ENCODE measurements at places on chromosomes 13 and 19. TPM values are rescaled to one million over a fixed set of nuclear protein-coding genes. Genes with fewer than 3 reads are reported as not detected.

DNA sequence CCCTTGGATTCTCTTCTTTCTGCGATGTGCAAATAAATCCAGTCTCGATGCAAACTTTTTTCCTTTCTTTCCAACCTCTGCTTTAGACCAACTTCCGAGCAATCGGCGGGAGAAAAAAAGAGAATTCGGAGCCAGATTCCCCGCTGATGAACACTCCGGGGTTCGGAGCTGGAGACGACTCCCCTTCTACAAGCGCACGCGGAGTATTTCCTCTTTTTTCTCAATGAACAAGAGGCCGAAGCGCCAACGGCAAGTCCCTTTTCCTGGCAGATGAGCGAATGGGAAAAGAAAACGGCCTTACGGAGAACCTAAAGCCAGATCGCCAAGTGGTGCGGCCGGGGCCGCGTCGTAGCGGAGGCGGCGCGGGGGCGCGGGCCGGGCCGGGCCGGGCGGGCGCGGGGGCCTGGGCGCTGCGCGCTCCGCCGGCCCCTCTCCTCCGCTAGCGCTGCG lies 250 bp downstream of the SPRY2 start:
- H3K27ac ChIP-seq: peak overlapping the region; percentile 97
- H3K36me3 ChIP-seq: no peaks in the 10 kb centered on the region
- peak overlapping the region; percentile 86 for H3K4me3 ChIP-seq
- no peaks in the 10 kb centered on the region for H3K4me1 ChIP-seq
- DNase-seq: no peak

- no peaks in the 10 kb centered on the region for H3K36me3 ChIP-seq
- no peak overlapping the region for H3K4me3 ChIP-seq
- DNase-seq: no peak
Observed at GRCh38 chr13:90246687-90247345, 1100.7 kb upstream of the MIR17HG start.

- H3K27ac ChIP-seq: no peak overlapping the region
- no peaks in the 10 kb centered on the region for H3K27me3 ChIP-seq
- H3K4me1 ChIP-seq: no peaks in the 10 kb centered on the region
- no peak overlapping the region for H3K4me3 ChIP-seq
- DNase-seq: no peak
- no peaks in the 10 kb centered on the region for H3K36me3 ChIP-seq
Observed at GRCh38 chr19:42099336-42099925, 23.5 kb downstream of the ZNF574 start.

DNA sequence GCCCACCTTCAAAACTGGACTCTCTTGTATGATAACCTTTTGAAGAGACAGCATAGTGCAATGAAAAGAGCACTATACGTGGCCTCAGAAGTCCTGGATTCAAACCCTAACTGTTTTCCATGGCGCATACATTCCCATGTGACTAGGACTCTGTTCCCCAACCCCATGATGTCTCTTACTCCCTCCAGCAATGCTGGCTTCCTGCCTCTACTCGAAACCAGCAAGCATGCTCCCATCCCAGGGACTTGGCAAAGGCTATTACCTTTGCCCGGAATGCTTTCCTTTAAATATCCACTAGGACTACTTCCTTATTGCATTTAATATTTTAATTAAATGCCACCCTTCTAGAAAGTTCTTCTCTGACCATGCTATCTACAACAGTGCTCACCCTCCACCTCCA lies 75.1 kb downstream of the CYSLTR2 start:
- no peak overlapping the region for H3K4me3 ChIP-seq
- no peak for DNase-seq
- H3K27ac ChIP-seq: no peak overlapping the region
- H3K27me3 ChIP-seq: no peaks in the 10 kb centered on the region
- no peaks in the 10 kb centered on the region for H3K4me1 ChIP-seq

DNA sequence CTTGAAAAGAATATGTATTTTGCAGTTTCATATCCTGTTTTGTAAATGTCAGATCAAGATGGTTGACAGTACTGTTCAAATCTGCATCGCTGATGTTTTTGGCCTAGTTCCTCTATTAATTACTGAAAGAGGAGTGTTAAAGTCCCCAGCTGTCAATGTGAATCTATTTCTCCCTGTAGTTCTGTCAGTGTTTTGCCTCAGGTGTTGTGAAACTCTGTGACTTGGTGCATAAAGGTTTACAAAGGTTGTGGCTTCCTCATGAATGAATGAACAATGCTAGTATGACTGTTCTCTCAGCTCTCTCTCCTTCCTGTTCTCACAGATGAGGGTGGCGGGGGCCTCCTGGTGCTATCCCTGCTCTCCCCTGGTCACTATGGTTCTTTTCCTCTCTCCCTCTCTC lies 142.4 kb downstream of the MYCBP2 start:
- H3K27ac ChIP-seq: no peak overlapping the region
- no peak overlapping the region for H3K4me3 ChIP-seq
- H3K4me1 ChIP-seq: no peaks in the 10 kb centered on the region
- DNase-seq: no peak
- no peaks in the 10 kb centered on the region for H3K27me3 ChIP-seq

DNA sequence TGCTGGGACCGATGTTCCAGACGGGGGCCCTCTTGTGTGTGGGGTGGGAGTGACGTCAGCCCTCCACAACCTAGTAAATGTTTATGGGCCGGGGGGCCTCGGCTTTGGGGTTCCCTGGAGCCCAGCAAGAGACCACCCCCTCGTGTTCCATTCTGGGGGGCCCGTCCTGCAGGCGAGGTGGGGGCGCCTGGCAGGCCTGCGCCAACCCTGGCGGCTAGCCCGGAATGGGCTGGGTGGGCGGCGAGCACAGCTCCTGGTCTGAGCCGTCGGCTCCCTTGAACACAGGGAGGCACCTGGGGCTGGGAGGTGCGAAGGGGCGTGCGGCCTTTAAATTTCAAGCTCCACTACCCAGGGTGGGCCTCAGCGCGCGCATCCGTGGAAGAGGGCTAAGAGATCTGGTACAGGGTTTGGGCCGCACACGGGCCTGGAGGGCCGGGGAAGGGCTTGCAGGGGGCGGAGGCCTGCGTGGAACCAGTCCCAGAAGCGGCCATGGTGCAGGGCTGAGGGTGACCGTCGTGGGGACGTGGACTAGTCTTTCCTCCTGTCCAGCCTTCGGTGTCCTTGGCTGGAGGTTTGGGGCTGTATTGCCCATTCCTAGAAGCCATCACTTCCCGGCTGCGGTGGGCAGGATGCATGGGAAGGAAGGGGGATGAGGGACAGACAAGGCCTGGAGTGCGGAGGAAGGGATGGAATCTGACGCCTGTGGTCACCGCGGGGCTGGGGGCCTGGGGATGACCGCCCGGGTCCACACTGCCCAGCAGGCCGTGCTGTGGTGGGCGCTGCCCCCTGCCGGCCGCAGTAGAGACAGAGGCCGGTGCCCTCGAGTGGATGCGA lies 11.4 kb downstream of the NDUFA11 start:
- no peak overlapping the region for H3K27ac ChIP-seq
- no peak for DNase-seq
- no peaks in the 10 kb centered on the region for H3K4me1 ChIP-seq
- H3K27me3 ChIP-seq: no peaks in the 10 kb centered on the region

- no peaks in the 10 kb centered on the region for H3K27me3 ChIP-seq
- H3K36me3 ChIP-seq: no peaks in the 10 kb centered on the region
- H3K4me1 ChIP-seq: peaks cover 5% of the 10 kb centered on the region
- no peak overlapping the region for H3K27ac ChIP-seq
- H3K4me3 ChIP-seq: no peak overlapping the region
Observed at GRCh38 chr13:53054569-53054968, 26.0 kb downstream of the OLFM4 start.

GRCh38 chr19:4909156-4909896 lies at the start of gene UHRF1:
TSS of gene UHRF1 (plus strand) at chr19:4909501. CDS start at chr19:4910886, 1,385 bp downstream.
- no peaks in the 10 kb centered on the region for H3K36me3 ChIP-seq
- peak; percentile 63 for DNase-seq
- no peaks in the 10 kb centered on the region for H3K4me1 ChIP-seq

DNA sequence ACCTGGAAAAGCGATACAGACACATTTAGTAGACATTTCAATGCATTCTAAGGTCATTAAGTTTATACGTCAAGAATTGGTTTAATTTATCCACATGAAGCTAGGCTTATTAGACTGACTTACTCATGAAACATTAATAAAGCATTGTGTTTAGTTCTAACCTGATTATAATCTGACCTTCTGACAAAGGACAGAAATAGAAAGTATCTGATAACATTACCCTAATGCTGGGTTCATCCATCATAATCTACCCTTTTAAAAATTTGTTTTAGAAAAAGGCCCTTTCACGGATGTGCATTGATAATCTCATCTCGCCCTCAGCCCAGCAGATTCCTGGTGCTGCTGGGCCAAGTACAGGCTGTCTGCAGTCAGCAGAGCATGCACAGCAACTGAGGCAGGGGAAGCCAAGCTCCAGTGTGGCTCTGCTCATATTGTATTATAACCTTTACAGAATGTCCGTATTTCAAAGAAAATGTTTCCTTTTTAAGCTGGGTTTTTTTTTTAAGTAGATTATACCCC lies 142.1 kb upstream of the MAB21L1 start:
- no peaks in the 10 kb centered on the region for H3K4me1 ChIP-seq
- no peak overlapping the region for H3K4me3 ChIP-seq
- H3K27ac ChIP-seq: no peak overlapping the region

DNA sequence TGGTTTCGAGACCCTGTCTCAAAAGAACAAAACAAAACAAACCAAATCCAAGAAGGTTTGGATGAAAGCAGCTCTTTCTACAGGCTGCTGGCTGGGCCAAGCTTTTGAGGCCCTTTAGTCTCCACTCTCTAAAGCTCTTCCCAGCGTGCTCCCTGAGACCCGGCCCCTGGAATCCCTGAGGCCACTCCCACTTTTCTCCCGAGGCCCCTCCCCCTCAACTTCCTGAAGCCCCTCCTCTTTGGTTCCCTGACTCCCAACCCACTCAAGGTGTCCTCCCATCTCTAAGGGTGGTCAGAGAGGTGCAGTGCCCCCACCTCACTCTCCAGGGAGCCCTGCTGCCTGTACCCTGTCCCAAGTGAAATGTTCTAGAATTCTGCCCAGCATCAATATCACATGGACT lies 10.6 kb downstream of the ERICH6B start:
- no peaks in the 10 kb centered on the region for H3K27me3 ChIP-seq
- no peak overlapping the region for H3K4me3 ChIP-seq
- H3K4me1 ChIP-seq: no peaks in the 10 kb centered on the region
- no peak for DNase-seq
- no peak overlapping the region for H3K27ac ChIP-seq

GRCh38 chr13:74027161-74027779 lies 106.9 kb downstream of the KLF12 start:
- no peaks in the 10 kb centered on the region for H3K36me3 ChIP-seq
- no peaks in the 10 kb centered on the region for H3K27me3 ChIP-seq
- H3K27ac ChIP-seq: no peak overlapping the region
- no peaks in the 10 kb centered on the region for H3K4me1 ChIP-seq
- no peak for DNase-seq

GRCh38 chr13:38415233-38415632 lies 65.6 kb downstream of the UFM1 start:
- no peaks in the 10 kb centered on the region for H3K36me3 ChIP-seq
- no peak overlapping the region for H3K27ac ChIP-seq
- no peaks in the 10 kb centered on the region for H3K4me1 ChIP-seq
- no peak overlapping the region for H3K4me3 ChIP-seq
- DNase-seq: no peak

DNA sequence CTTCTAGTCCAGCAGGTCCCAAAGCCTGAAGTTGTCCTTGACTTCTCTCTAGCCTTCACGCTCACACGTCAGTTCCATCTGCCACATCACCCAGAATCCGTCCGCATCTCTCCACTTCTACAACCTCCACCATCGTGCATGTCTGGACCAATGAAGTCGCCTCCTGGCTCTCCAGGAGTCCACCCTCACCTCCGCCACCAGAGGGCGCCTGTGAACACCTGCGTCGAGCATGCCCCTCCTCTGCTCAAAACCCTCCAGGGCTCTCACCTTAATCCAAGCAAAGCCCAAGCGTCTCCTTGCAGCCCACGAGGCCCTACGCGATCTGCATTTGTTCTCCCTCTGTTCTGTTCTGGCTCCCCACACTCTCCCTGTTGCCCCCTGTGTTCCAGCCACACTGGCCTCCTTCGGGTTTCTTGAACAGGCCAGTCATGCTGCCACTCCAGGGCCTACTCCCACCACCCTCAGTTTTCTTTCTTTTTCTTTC lies 3.7 kb downstream of the USHBP1 start:
- H3K4me3 ChIP-seq: no peak overlapping the region
- H3K27ac ChIP-seq: no peak overlapping the region
- no peaks in the 10 kb centered on the region for H3K27me3 ChIP-seq
- no peaks in the 10 kb centered on the region for H3K4me1 ChIP-seq
- DNase-seq: peak; percentile 88
- H3K36me3 ChIP-seq: no peaks in the 10 kb centered on the region

- no peak overlapping the region for H3K4me3 ChIP-seq
- DNase-seq: no peak
- no peaks in the 10 kb centered on the region for H3K4me1 ChIP-seq
Observed at GRCh38 chr13:65679240-65679639, 1550.9 kb downstream of the PCDH9 start.

GRCh38 chr19:6802336-6803035 lies 30.0 kb downstream of the VAV1 start:
- DNase-seq: peak; percentile 74
- no peaks in the 10 kb centered on the region for H3K4me1 ChIP-seq

DNA sequence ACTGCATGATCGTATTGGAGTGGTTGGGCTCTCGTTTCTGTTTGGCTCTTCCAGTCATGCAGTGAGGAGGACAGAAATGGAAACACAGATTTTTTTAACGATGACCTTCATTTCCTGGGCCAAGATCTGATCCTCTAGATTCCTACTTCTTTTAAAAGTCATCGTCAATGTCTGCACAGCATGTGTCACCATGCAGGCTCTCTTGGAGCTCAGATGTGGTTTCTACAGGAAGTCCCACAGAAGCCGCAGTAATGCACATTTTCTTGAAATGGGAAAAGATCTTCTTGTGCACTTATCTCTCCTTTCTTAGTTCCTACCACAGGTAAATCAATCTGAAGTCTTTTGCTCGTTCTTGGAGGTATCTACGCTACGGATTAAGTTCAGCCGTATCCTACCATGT lies 626.9 kb downstream of the EFNB2 start:
- no peaks in the 10 kb centered on the region for H3K4me1 ChIP-seq
- no peak overlapping the region for H3K27ac ChIP-seq
- no peak overlapping the region for H3K4me3 ChIP-seq
- H3K36me3 ChIP-seq: no peaks in the 10 kb centered on the region
- H3K27me3 ChIP-seq: no peaks in the 10 kb centered on the region
- DNase-seq: no peak

GRCh38 chr13:27523346-27524073 lies 73.1 kb upstream of the MTIF3 start:
- no peak for DNase-seq
- no peak overlapping the region for H3K4me3 ChIP-seq
- no peaks in the 10 kb centered on the region for H3K27me3 ChIP-seq
- no peak overlapping the region for H3K27ac ChIP-seq

GRCh38 chr19:1017115-1017905 lies 3.6 kb downstream of the TMEM259 start:
- no peak for DNase-seq
- H3K27ac ChIP-seq: no peak overlapping the region
- H3K4me3 ChIP-seq: no peak overlapping the region
- H3K27me3 ChIP-seq: no peaks in the 10 kb centered on the region

CCDC122 gene
- 6.4 TPM for total RNA-seq

UBE2L5 gene
- total RNA-seq: not detected

KIRREL2 gene
- total RNA-seq: not detected

GFY gene
- not detected for total RNA-seq

KRTDAP gene
- total RNA-seq: not detected

RETN gene
- not detected for total RNA-seq

ZNF761 gene
- 10.2 TPM for total RNA-seq

WTIP gene
- total RNA-seq: 89.3 TPM

PPM1N gene
- total RNA-seq: 0.88 TPM

KCNC3 gene
- 3.2 TPM for total RNA-seq

ZMYM5 gene
- total RNA-seq: 12.4 TPM

UBL5 gene
- total RNA-seq: 207 TPM

CACNG7 gene
- total RNA-seq: not detected

ADAMTSL5 gene
- total RNA-seq: 18.2 TPM

CGB8 gene
- total RNA-seq: not detected

ZNF85 gene
- 6.7 TPM for total RNA-seq

DCT gene
- 0.29 TPM for total RNA-seq

PINLYP gene
- 8.2 TPM for total RNA-seq

SAMD4B gene
- 120 TPM for total RNA-seq

VSTM2B gene
- not detected for total RNA-seq

Measured in aorta (tissue), 5 donors.